ENCODE measurements at places on chromosomes 3 and 15.

GRCh38 chr3:159250961-159251360 lies 449.1 kb downstream of the MFSD1 start:
- DNase-seq: no peak

DNA sequence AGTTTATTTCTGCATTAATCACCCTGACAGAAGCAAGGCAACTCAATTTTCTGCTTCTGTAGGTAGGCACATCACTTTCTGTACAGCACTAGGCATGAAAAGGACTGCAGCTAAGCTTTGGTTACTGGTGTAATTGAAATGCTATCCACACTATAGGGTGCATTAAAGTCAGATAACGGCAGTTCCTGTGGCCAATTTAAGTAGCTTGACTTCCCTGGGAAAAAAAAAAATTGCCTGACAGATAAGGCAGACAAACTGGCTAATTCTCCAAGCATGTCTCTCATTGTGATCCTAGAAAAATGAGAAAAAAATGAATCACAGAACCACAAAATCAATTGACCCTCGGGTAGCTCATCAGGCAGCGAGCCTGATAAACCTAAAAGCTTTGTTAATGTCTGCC lies 151.4 kb downstream of the MEIS2 start:
- no peak for DNase-seq

GRCh38 chr3:108486941-108487340 lies 23.5 kb downstream of the MYH15 start:
- no peak for DNase-seq

GRCh38 chr3:158108445-158108985 lies 1.4 kb upstream of the RSRC1 start:
- no peak for DNase-seq

GRCh38 chr15:41233367-41233771 lies 2.3 kb downstream of the CHP1 start:
- DNase-seq: no peak
